Umbilical cord (tissue), 2 donors: ENCODE measurements at places on chromosomes 6 and 20. TPM values are rescaled to one million over a fixed set of nuclear protein-coding genes. Genes with fewer than 3 reads are reported as not detected.

- DNase-seq, result no peak
Measured at GRCh38 chr20:1441133-1441532, 25.5 kb downstream of the NSFL1C start.

DNA sequence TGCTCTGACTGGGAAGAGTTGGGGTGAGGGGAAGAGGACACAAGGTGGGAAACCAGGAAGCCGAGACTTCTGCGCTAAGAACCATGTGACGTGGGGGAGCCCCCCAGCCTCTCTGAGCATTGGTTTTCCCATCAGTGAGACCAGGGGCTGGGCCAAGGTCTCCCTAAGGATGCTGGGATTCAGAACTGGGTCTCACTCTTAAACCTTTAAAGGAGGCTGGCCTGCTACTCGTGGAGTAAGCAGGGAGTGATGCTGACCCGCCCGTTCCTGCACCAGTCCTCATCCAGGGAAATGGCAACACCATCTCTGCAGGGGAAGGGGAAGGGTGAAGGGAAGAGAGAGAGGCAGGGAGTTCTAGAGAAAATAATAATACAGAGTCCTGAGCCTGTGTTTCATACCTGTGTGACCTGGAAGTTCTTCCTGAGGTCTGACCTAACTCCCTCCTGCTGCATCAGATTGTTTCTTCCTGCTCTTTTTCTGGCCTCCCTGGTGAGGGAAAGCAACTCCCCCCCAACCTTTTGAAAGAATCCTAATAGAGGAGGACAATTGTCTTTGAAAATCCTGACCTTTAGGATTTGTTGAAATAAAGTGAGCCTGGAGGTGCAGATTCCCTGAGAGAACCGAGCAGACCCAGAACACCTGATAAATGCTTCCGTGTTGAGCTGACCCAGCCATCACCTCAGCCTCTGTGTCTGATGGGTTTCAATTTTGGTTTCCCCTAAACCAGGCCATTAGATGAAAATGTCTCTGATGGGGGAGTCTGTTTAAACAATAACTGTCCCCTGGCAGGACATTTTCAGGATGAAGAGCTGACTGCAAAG, 3.0 kb upstream of the GRM4 start:
- DNase-seq, result no peak

- DNase-seq, result no peak
Measured at GRCh38 chr6:98769546-98769945, 64.8 kb upstream of the POU3F2 start.

DNA sequence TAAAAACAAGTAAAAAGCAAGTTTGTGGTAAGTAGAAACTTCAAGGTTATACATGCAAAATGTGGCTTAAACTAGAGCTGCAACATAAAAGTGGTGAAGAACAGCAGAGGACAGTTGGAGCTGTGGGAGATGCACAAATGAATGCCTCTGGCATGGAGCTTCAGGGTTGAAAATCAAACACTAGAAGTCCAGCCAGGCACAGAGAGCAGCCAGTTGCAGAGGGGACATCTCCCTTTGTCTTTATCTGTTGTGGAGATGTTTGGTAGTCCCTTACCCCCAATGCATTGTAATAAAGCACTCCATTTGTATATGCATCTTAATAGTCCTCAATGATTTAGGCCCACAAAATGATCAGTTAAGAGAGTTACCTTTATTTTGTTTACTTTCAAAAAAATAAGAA, 73.1 kb upstream of the C20orf144 start:
- DNase-seq, result no peak

DNA sequence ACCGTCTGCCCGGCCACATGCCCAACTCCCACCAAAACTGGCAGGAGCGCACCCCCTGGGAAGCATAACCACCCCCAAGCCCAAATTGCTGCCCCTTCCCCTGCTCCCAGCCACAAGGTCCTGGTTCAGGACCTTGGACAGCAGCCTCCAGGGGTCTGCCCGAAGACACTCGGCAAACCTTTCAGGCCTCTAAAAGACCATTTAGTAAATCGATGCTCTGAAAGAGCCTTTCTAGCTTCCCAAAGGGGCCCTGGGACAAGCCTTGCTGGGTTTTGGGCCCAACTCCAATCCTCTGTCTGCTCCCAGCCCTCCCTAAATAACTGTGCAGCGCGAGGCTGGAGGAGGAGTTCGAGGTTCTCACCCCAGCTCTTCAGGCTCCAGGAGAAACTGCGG, 30.5 kb downstream of the GRM4 start:
- peak; percentile 18 for DNase-seq

DNA sequence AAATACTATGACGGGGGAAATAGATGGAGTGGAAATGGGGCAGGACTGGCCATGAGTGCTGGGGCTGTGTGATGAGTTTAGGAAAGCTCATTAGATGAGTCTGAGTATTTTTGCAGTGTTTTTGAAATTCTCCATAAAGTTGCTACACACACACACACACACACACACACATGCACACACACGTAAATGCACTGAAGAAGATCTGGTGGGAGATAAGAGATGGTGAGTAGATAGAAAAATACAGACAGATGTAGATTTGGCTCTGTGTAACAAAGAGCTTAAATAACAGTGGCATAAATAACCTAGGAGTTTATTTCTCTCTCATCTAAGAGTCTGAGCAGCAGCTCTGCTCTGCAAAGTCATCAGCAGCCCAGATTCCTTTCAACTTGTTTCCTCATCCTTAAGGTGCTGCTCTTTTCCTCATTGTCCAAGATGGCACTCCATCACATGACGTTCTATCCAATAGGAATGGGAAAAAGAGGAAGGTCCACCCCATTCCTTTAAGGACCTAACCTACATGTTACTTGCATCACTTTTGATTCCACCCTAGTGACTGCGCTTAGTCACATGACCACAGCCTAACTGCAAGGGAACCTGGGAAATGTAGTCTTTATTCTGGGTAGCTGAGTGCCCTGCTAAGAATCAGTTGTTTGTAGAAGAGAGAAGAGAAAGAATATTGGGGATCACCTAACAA, 76.4 kb downstream of the EYA2 start:
- DNase-seq, result peak; percentile 75

DNA sequence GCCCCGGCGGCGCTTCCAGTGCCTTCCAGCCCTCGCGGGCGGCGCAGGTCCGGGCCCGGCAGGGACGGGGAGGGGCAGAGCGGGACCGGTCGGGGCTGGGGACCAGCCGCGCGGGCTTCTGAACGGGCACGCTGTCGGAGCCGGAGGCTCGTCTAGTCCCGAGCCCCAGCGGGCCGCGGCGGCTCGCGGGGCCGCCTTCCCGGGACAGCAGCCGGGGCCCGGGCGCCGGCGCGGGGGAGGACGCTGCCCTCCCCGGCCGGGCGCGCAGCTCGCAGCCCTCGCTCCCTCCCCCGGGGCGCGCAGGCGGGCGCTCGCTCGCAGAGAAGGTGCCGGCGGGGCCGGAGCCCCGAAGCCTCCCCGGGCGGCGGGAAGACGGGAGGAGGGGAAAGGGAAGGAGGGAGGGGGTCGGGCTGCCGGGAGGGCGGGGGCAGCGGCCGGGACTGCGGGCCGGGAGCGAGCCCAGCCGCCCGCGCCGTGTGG, 696 bp upstream of the SIRPA start:
- DNase-seq, result peak; percentile 68

- DNase-seq, result no peak
Measured at GRCh38 chr6:26094036-26094435, 6.8 kb downstream of the HFE start.

DNA sequence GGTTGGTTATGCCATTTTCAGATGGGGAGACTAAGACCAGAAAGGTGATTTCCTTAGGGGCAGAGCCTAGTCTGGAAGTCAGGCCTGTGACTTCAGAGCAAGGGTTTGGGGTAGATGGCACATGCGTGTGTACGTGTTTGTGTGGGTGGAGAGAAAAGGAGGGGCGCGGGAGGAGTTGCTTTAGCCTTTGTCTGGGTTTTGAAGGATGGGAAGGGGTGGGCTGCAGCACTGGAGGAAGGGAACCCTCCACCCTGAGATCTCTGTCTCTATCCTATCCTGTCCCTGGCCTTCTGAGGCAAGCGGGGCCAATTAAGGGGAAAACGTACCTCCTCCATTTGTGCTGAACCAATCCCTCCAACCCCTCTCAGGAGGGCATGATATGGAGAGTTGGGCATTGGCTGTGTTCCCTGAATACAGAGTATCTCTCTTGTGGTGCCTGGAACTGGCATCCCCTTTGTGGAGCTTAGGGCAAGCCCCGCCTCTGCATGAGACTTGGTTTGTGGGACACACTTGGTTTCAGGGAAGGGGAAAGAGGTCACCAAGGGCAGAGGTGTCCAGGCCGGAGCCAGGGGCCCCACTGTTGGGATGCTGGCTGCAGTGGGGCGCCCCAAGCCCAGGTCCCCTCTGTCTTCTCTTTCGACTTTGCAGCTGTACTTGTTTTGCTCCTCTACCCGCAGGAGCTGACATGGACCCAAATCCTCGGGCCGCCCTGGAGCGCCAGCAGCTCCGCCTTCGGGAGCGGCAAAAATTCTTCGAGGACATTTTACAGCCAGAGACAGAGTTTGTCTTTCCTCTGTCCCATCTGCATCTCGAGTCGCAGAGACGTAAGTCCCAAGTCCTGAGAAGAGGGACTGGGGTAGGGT, at the start of gene DBNDD2:
TSS of gene DBNDD2 (plus strand) at position 507 of the 863 bp plus-strand sequence. CDS start at position 686, 179 bp downstream.
- no peak for DNase-seq

- DNase-seq, result peak; percentile 22
Measured at GRCh38 chr6:1311400-1312202, at the start of gene FOXQ1. Gene FOXQ1, plus strand, starts transcription at chr6:1312098. Its CDS starts 607 bp downstream, at chr6:1312705.

DNA sequence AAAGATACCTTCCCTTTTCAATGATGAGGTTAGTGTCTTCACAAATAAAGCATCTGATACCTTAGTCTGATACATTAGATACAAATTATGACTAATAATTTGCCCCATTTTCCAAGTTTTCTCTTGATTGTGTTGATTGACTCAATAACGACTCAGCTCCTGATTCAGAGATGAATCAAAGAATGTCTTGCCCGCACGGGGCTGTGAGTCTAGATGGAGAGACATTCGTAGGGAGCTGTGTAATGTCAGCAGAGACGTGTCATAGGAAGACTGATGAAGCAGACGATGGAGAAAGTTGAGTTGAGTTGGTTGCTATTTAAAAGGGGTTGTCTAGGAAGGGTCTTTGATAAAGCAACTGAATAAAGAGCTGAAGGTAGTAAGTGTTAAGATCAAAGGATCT, 78.2 kb downstream of the TSHZ2 start:
- DNase-seq, result no peak

Gene FABP7
- 17.3 TPM for total RNA-seq

Gene GNRH2
- not detected for total RNA-seq

Gene NFATC2
- total RNA-seq, result 14.7 TPM

Gene PCK1
- total RNA-seq, result 6.3 TPM

Gene PNLDC1
- not detected for total RNA-seq

Gene PDE7B
- total RNA-seq, result 22.9 TPM

Gene PXDC1
- 92.5 TPM for total RNA-seq

Gene DEFB113
- total RNA-seq, result not detected

Gene ANGPT4
- 0.24 TPM for total RNA-seq

Gene SDCBP2
- 7.9 TPM for total RNA-seq
